ENCODE measurements at places on chromosomes 6 and 20.

- DNase-seq, result no peak
These were observed 18.9 kb downstream of the SYTL3 start for GRCh38 chr6:158668707-158669103.

GRCh38 chr20:1811621-1812498 is 83.3 kb upstream of the SIRPA start:
- DNase-seq, result no peak

DNA sequence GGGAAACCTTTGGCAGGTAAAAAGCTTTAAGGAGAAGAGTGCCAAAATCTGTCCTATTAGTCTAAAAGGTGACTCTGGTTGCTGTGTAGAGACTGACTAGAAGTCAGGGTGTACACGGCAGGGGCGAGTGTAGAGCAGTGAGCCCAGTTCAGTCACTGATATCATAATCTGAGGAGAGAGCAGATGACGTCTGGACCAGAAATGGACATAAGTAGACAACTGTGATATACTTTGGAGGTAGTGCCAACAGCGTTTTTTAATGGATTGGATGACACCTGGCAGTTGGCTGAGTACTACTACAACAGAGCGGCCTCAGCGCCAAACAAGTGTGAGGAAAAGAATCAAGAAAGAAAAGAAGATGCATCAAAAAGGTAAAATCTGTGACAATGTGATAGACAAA is 76.0 kb downstream of the MAP7 start:
- no peak for DNase-seq

DNA sequence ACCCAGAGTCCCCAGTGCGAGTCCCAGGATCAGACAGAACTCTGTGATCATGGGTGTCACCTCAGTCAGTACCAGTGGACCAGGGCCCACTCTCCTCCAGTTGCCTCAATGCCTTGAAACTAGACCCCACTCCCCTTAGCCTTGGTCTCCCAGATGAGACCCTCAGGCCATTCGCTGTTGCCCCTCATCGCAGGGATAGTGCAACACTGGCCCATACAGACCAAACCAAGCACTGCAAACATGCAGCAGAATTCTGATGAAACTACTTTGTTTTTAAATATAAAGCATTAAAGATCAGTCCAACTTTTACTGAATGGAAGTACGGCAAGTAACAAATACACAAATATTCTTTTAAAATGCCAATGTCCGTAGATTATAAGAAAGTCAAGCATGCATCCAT is 101.2 kb upstream of the NT5E start:
- DNase-seq, result no peak

- no peak for DNase-seq
These were observed 2.0 kb downstream of the PI3 start for GRCh38 chr20:45176526-45177267.

- DNase-seq, result no peak
These were observed 14.2 kb downstream of the RAB23 start for GRCh38 chr6:57207872-57208271.

- DNase-seq, result no peak
These were observed 184.8 kb downstream of the HIVEP2 start for GRCh38 chr6:142760152-142760551.

DNA sequence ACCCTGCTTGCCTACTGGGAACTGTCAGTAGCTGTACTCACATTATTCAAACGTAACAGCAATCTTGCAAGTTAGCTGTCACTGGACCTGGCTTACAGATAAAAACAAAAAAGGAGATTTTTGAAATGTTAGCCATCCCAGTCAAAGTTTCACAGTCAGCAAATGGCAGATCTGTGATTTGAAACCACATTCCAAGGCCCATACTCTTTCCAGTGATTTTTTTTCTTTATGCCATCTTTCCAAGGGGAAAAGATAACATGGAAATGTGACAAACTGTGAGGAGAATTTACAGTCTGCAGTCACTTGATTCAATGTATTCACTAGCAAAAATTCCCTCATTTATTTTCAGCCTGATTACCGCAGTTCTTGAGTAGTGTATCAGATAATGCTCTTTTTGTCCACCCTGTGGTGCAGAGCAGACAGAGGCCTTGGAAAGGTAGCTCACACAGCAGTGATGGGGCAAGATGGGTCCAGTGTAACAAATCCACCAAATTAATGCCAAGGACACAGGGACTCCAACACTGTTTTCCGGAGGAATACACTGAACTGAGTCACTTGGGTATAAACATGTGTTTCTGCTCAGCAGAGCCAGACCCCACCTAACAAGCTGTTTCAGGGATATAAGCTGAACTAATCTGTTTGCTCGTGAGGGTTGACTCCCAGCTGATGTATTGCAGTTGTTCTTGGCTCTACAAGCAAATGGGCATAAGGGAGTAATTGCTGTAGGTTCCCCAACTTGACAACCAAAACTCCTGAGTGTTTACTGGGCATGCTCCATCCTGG is 49.9 kb upstream of the ADGRF1 start:
- DNase-seq, result no peak

DNA sequence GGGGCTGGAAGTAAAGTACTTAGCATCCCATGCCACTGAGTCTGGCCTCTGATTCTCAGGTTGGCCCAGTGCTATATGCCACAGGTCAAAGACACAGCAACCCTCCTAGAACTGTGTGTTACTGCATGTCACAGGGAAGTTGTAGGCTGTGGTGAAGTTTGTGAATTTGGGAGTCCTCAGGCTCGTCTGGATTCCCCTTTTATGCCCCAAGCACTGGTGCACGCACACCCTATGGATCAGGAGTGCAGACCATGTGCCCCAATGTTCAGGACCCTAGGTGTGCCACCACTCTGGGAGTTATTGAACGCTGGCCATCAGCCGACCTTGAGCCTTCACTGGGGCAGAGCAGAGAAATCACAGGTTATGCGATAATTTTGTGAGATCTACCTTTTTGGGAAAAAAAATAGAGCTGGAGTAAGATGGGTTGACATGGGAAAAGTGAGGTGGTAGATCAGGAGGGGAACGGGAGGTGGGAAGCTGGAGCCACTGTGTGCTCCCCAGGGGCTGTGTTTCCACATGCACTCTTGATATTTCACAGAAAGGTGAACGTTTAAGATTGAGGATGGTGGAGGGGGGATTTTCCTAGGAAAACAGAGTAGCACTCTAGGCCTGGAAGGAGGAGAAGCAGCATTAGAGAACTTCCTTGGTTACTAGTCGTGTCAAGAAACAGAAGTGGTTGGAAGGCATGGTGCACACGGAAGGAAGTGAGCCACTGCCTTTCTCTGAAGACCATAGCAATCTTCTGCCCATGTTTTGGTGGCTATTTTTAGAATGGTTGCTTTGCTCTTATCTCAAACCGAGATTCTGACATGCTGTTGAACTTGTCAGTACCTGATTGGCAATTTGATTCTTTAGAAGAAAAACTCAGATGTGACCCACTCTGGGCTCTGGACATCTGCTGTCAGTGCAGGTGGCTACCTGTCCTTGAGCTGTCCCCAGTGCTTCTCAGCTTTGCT is 44.1 kb downstream of the DUSP22 start:
- DNase-seq, result no peak

DNA sequence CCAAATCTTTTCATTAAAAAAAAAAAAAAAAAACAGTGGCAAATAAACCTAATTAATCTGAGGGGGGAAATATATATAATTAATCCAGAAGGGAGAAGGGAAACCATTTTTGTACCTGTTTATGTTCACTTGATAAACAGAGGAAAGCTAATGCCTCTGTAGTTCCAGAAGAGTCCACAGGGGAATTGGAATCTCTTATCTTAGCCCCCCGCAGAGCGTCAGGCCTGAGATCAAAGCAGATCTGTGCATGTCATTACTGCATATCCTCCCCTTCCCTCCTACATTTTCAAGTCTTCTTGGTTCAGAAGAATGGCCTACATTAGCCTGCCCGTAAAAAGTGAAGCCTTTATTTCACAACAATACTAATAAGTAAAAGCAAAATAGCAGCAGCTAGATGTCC is 157.2 kb downstream of the PTPRT start:
- DNase-seq, result no peak

Measured in NCI-H2081 treated with DMSO at 0.1 percent for 48 hours (cell line).